SW480 (cell line): ENCODE measurements at places on chromosomes 4 and X.

DNA sequence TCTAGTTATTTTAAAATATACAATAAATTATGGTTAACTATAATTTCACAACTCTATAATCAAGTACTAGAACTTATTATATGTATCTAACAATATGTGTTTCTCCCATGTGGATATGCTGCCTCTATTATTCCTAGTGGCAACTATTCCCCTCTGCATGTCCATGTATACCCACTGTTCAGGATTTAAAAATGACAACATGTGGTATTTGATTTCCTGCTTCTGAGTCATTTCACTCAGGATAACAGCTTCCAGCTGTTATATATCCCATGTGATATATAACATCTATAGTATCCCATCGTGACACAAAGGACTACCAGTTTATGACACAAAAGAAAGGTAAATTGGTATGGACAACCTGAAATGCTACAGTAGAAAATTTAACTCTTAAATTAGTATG lies 167.4 kb upstream of the TACR3 start:
- no peak for DNase-seq

DNA sequence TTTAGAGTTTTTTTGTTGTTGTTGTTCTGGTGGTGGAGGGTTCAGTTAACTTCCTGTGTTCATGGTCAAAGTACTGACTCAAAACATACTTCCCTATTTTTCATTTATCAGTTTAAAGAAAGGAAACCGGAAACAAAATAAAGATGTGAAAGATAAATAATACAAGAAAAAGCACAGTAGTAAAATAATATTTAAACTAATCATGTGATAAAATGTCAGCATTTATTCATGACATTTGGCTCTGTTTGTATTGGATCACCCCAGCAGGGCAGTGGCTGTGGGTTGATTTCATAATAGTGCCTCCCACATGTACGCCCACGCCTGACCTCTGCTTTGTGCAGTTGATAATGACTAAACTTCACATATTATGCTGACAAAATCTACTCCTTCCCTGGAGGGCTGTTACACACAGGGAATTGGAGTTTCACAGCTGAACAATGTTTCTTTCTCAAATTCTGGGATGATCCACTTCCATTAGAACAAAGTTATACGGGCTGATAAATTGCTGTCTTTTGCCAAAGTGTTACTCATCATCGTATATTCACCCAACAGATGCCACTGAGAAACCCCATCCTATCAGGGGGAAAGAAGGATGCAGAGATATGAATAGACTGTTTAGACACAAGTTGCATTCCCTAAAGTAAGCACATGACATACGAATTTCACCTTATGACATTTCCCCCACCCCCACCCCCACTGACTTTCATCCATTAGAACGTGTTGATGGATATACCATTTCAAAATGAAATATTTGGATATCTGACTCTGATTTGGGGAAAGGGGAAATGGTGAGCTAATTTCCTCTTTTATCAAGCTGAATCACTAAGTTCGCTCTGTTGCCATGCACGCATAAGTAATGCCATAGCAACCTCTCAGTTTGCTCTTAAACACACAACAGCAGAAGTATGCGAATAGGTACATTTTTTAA lies 48.3 kb downstream of the AMELX start:
- DNase-seq, result peak; percentile 1

GRCh38 chr4:122658377-122658776 lies 37.5 kb upstream of the IL21 start:
- DNase-seq, result no peak

DNA sequence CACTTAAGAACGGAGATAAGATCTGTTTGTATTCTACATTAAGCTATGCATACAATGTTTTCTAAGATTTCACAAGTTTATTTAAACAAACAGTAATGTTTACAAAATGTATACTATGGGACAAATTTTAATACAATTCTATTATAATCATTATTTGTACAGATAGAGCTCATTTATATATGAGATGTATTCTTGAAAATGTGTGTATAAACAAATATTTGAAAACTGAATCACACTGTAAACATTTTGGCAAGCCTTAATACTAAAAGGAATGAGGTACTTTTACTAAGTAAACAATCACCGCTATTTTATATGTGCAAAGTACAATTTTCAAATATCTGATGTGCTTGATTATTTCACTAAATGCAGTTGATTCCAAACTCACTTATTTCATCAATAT lies 119.2 kb upstream of the MAB21L2 start:
- no peak for DNase-seq

GRCh38 chr4:72302981-72303704 lies 265.9 kb downstream of the ADAMTS3 start:
- DNase-seq, result peak; percentile 17

DNA sequence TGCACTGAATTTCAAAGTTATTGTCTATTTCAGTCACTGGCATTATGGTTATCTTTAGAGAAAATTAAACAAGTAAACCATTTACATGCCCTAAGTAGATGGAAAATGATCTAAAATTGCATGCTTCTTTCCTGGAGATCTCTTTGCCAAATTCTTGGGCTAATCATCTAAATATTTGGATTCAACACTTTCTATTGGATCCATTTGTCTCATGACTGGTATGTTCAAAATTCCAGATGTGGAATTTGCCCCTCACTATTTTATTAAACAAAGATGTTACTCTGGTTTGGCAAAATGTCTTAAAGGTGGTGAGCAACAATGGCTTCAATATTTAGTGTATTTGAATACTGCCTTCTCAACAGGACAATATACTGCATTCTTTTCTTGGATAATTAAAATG lies 147.5 kb upstream of the CASK start:
- no peak for DNase-seq

DNA sequence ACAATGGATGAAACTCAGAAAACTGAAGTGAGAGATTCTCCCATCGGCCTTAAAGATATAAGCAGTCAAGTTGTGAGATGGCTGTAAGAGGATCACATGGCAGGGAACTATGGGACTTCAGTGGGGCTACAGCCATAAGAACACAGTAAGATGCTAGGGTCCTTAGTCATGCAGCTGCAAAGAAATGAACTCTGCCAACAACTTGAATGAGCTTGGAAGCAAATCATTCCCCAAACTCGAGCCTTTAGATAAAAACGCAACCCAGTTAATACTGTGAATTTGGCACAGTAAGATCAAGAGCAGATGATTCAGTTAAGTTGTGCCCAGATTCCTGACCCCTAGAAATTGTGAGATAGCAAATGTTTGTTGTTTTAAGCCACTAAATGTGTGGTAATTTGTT lies 117.3 kb downstream of the FAM13A start:
- DNase-seq, result no peak

GRCh38 chr4:133995243-133995960 lies 206.2 kb downstream of the PABPC4L start:
- no peak for DNase-seq

- no peak for DNase-seq
Observed at GRCh38 chrX:51024106-51024696, 113.7 kb downstream of the BMP15 start.

DNA sequence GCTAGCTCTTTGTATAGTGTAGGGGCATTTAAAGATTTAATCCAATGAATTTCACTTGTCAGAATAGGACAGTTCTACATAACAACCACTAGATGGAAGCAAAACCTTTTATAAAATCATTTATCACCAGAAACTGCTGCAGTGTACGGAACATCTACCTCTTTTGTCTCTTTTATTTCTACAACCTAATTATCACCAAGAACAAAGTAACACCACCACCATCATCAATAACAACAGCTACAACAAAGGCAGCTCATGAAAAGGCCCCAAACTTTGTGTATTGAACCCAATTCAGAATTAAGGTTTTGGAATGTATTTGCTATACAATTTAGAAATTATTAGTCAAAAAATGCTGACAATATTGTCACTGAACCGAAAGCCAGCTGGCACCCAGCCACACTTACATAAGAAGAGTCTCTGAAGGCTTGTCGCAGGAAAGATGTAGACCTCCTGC lies 260.9 kb upstream of the RPS6KA3 start:
- DNase-seq, result peak; percentile 65

- DNase-seq, result no peak
Observed at GRCh38 chr4:56986192-56986591, 7.5 kb downstream of the POLR2B start.

- DNase-seq, result no peak
Observed at GRCh38 chr4:83974111-83974780, 438.3 kb downstream of the GPAT3 start.

- no peak for DNase-seq
Observed at GRCh38 chr4:40301603-40302002, 33.5 kb upstream of the CHRNA9 start.

DNA sequence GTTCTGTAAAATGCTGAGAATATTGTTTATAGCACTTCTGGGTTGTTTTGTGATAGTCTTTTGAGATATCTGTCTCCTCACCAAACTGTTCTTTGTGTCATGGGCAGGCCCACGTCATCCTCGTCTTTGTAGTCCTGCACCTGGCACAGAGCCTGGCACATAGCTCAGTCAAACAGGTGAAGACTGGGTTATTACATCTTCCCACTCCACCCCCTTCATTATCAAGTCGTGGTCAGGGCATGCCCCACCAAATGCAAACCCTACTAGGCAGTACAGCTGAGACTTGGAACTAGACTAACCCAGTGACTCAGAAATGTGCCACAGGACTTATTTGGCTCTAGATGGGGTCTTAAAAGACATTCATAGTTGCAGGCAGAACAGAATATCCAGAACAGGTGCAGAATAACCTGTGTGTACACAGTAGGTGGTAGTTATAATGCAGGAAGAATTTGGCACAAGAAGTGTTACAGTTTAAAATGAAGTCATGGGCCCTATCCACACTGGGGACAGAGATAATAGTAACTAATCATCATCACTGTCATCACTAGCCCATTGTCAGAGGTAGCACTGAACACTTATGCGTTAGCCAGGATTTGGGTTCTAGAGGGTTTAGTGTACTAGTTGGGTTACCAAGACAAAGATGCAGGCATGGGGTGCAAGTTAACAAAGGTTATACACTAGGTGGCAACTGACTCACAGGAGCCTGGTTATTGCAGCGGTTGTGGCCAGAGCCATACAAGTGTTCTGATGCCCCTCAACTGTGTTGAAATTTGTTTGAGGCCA lies 74.9 kb downstream of the TBL1X start:
- no peak for DNase-seq

GRCh38 chrX:69951753-69952152 lies 98.0 kb downstream of the AWAT2 start:
- no peak for DNase-seq

DNA sequence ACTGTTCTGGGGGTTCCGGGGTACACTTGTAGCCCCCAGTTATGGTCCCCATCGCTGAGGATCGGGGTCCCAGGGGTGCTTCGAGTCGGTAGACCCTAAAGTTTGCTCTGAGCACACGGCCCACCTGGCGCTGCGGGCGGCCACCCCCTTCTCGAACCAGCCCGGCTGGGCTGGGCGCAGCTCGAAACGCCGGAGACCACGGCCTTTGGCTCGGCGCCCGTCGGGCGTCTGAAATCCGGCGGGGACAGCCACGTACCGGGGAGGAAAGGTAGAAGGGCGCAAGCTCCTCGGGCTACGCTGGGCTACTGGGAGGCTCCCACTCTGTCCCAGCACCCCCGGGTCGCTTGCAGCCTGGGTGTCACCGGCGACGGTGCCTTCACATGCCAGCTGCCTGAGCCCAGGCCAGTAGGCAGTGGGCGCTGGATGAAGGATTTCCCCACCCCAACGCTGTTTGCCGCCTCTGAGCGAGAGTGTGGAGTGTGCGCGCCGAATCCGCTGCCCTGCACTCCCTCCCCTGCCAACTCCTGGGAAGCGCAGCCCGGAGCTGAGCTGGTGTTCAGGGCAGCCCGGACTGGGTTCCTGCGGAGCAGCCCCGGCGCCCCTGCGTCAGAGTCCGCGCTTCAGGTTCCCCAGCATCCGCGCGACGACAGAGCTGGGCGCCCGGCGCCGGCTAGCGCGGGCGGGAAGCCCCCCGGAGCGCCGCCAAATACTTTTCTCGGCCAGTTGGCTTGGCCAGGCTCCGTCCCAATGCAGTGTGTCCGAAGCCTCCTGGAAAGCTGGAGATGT lies 637 bp downstream of the MAMLD1 start:
- peak; percentile 50 for DNase-seq

DNA sequence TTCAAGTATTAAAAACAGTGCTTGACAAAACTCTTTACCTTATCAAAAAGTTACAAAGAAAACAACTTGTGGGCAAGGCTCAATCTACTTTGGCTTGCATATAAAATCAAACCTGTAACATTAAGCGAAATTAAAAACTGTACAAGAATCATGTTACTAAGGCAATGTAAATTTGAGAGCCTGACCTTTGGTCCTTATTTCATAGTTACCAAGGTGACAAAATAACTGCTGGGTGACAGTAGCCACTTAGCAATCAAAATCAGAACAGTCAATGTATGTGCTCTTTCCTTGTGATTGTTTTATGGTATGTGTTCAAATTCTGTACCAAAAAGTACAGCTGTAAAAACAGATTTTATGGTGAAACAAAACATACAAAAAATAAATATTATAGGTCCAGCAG lies 204.0 kb downstream of the RASL11B start:
- DNase-seq, result peak; percentile 8

DNA sequence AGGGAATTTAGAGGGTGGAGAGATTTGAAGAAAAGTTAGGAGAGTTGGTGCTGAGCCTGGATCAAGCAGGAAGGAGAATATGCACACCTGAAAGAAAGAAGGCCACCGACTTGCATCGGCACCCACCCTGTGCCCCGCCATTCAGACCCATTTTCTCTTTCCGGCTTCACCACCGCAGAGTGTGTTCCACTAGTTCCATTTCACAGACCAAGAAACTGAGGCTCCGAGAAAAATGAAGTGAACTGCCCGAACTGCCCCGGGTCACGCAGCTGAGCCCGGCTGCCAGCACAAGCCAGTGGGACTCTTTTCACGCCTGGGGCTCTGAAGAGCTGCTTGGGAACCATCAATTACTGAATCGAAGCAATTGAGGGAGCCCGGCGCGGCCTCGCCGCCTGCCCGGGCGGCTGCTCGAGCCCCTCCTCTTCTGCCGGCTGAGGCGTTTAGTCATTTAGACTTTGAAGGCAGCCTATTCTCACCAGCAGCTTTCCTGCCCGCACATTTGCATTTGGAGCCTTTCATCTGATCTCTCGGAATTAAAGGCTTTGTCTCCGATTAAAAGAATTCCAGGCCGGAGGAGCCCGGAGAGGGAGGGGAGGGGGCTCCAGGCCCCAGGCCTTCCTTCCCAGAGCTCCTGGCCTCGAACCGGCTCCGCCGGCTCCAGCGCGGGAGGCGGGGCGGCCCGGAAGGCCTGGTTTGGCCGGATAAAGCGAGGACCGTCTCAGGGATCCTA lies 140.2 kb upstream of the PJA1 start:
- no peak for DNase-seq

DNA sequence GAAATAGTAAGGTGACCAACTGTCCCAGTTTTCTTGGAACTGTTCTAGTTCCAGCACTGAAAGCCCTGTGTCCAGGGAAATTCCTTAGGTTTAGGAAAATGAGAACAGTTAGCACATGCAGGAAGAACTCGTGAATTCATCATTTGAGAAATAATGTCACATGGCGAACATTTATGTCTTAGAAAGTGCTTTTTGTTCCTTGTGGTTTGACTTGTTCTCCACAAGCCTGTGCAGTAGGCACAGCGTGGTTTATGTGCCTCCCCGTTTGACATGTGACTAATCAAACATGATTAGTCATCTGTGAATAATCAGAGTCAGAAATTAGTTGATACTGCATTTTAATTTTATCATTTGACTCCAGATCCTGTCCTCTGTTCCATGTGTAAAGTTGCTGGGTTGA lies 556.0 kb upstream of the CPEB2 start:
- DNase-seq, result no peak
